ENCODE measurements at places on chromosomes 5 and 9. TPM values are rescaled to one million over a fixed set of nuclear protein-coding genes. Genes with fewer than 3 reads are reported as not detected.

The PTGS1 gene
- total RNA-seq, result 2.3 TPM

- no peaks in the 10 kb centered on the region for H3K27me3 ChIP-seq
- no peaks in the 10 kb centered on the region for H3K36me3 ChIP-seq
- no peak overlapping the region for H3K27ac ChIP-seq
These were observed 409.9 kb upstream of the ADAMTS16 start for GRCh38 chr5:4730279-4730678.

- no peaks in the 10 kb centered on the region for H3K36me3 ChIP-seq
- H3K4me3 ChIP-seq, result no peak overlapping the region
- H3K27ac ChIP-seq, result peak overlapping the region; percentile 30
- H3K27me3 ChIP-seq, result no peaks in the 10 kb centered on the region
- DNase-seq, result no peak
These were observed 185.3 kb downstream of the MAPKAP1 start for GRCh38 chr9:125521462-125522327.

The GABRG2 gene
- not detected for total RNA-seq

DNA sequence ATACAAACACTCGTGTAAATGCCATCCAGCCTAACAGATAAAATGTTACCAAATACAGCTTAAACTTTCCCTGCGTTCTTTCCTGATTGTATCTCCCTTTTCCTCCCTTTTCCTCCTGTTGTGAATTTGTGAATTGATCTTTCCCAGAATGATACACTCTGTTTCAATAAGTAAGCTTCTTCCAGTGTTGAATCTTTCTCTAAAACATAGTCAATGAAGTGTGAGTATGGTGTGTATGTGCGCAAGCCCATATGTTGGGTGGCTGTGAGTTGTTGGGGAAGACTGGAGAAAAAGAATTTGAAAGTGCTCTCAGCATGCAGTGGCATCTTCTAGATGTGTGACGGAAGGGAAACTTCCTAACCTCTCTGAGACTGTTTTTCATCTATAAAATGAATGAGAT, 143.1 kb upstream of the KLF4 start:
- H3K4me3 ChIP-seq, result no peak overlapping the region
- DNase-seq, result no peak
- H3K4me1 ChIP-seq, result peaks cover 5% of the 10 kb centered on the region
- H3K27me3 ChIP-seq, result no peaks in the 10 kb centered on the region

The DRD1 gene
- not detected for total RNA-seq

The IFNB1 gene
- not detected for total RNA-seq

The IGIP gene
- total RNA-seq, result 25.1 TPM

The SLC6A7 gene
- not detected for total RNA-seq

The SLC34A3 gene
- not detected for total RNA-seq

The LHX6 gene
- total RNA-seq, result 1.6 TPM

The LCN1 gene
- total RNA-seq, result not detected

- H3K36me3 ChIP-seq, result no peaks in the 10 kb centered on the region
- no peaks in the 10 kb centered on the region for H3K27me3 ChIP-seq
- H3K4me1 ChIP-seq, result peaks cover 2% of the 10 kb centered on the region
- no peak overlapping the region for H3K27ac ChIP-seq
- no peak overlapping the region for H3K4me3 ChIP-seq
These were observed 87.3 kb downstream of the COL5A1 start for GRCh38 chr9:134728801-134729495.

DNA sequence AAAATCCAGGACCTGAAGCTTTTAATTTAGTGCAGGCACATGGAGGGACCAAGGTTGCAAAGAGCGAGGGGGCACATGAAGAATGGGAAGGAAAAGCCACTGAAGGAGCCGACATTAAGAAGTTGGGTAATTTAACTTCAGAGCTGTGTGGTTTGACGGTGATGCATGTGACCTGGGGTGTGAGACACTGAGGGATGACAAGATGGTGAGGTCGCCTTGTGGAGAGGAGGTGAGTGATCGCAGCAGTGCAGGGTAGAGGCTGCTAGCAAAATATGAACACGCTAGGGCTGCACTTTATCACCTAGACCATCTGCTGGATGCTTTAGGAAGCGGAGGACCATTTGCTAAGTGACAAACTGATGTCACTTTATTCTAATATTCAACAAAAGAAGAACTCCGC, 339.0 kb upstream of the KIF2A start:
- H3K27me3 ChIP-seq, result no peaks in the 10 kb centered on the region
- H3K36me3 ChIP-seq, result no peaks in the 10 kb centered on the region
- H3K27ac ChIP-seq, result no peak overlapping the region
- DNase-seq, result no peak

GRCh38 chr5:134580001-134580460, 52.6 kb downstream of the SAR1B start:
- peaks cover 41% of the 10 kb centered on the region for H3K36me3 ChIP-seq
- H3K27me3 ChIP-seq, result no peaks in the 10 kb centered on the region
- no peak overlapping the region for H3K27ac ChIP-seq
- DNase-seq, result no peak
- no peak overlapping the region for H3K4me3 ChIP-seq

GRCh38 chr9:120377268-120378159, 202.5 kb downstream of the CDK5RAP2 start:
- no peak overlapping the region for H3K4me3 ChIP-seq
- no peaks in the 10 kb centered on the region for H3K4me1 ChIP-seq
- H3K27me3 ChIP-seq, result no peaks in the 10 kb centered on the region
- no peaks in the 10 kb centered on the region for H3K36me3 ChIP-seq
- H3K27ac ChIP-seq, result no peak overlapping the region
- DNase-seq, result no peak

GRCh38 chr5:178319541-178320041, 87.0 kb upstream of the PHYKPL start:
- DNase-seq, result peak; percentile 91
- peaks cover 45% of the 10 kb centered on the region for H3K4me1 ChIP-seq
- no peak overlapping the region for H3K4me3 ChIP-seq
- peak overlapping the region; percentile 76 for H3K27ac ChIP-seq
- H3K27me3 ChIP-seq, result no peaks in the 10 kb centered on the region
- no peaks in the 10 kb centered on the region for H3K36me3 ChIP-seq

DNA sequence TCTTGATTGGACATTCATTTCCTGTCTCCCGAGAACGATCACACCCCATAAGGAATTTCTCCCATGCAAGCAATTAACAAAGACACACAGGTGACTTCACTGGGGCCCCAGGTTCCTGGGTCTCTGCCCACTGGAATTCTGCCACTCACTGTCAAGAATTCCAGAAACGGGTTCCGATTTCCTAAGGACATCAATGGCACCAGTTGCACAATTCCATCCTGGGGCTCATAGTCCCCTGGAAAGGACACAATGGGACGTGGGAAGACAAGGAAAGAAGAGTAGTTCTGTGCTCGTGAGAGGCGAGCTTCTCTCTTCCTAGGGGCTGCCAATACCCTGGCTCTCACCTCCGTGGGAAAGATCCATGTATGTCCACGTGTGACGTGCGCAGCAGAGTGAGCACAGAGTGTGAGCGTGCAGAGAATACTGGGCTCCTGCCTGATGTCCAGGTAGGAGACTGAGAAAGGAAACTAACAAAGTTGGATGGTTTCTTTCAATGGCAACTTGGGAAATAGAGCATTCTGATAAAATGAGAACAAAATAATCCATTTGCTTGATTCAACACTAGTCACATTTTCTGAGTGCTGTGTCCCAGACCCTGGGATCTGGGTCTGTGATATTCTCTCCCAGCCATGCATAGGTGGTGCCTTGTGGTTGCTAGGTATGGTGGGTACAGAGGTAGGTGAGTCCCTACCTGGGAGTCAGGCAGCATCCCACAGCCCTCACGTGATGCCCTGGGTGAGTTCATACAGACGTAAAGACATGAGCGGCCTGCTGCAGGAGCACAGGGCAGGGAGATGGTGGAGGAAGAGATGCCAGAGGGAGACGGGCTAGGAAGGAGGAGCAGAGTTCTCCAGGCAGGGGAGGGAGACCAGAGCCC, 159.8 kb downstream of the COL23A1 start:
- DNase-seq, result peak; percentile 51
- peak overlapping the region; percentile 96 for H3K27ac ChIP-seq
- H3K4me3 ChIP-seq, result no peak overlapping the region
- no peaks in the 10 kb centered on the region for H3K27me3 ChIP-seq
- H3K36me3 ChIP-seq, result no peaks in the 10 kb centered on the region

The NIM1K gene
- total RNA-seq, result 0.40 TPM

DNA sequence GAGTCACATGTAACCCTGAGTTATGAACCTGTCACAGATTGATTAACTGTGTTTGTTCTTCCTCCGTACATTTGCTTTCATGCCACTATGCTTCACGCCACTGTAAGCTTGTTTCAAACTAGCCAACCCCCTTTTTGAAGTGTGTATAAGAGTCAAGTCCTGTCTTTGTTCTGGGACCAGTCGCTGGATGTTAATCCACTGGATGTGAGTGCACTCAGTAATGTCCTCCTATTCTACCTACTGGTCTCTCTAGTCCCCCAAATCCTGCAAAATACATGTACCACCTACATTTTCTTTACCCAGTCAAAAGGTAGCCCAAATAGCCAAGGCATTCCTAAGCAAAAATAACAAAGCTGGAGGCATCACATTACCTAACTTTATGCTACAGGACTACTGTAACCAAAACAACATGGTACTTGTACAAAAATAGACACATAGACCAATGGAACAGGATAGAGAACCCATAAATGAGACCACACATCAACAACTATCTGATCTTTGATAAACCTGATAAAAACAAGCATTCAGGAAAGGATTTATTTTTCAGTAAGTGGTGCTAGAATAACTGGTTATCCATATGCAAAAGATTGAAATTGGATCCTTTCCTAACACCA, 1139.1 kb upstream of the SEMA6A start:
- no peaks in the 10 kb centered on the region for H3K36me3 ChIP-seq
- no peak for DNase-seq
- H3K27ac ChIP-seq, result no peak overlapping the region
- no peaks in the 10 kb centered on the region for H3K27me3 ChIP-seq
- no peaks in the 10 kb centered on the region for H3K4me1 ChIP-seq

The MYMK gene
- total RNA-seq, result not detected

GRCh38 chr9:115590011-115590410, 472.1 kb upstream of the TNC start:
- H3K4me1 ChIP-seq, result no peaks in the 10 kb centered on the region
- H3K27me3 ChIP-seq, result no peaks in the 10 kb centered on the region
- H3K36me3 ChIP-seq, result no peaks in the 10 kb centered on the region
- DNase-seq, result no peak
- no peak overlapping the region for H3K27ac ChIP-seq

The TRIM23 gene
- 17.8 TPM for total RNA-seq

The ZNG1E gene
- total RNA-seq, result 58.9 TPM

DNA sequence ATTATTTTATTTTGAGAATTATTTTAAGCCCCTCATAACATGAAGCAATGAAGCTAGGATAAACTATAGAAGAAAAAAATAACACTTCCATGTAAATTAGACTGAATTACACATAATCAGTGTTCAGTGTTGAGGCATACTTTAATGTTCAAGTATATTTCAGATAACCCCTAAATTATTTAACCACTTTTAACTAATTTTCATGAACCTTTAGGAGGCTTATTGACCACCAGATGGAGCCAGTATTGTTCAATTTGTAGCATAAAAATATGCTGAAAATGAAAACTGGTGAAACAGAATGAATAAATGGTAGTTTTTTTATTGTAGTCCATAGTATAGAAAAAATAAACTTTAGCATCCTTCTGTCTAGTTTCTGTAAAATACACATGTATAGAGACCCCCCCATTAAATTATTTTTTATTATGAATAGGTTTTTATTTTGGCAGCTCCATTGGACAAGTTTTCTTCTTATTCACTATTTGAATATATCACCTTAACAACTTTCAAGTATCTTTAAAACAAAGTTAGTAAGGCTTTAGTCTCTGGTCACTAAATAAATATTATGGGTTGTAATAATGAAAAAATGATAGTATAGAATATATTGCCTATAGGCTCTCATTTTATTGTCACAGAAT, 190.1 kb downstream of the CWC27 start:
- H3K27me3 ChIP-seq, result no peaks in the 10 kb centered on the region
- H3K27ac ChIP-seq, result no peak overlapping the region
- H3K4me3 ChIP-seq, result no peak overlapping the region
- no peak for DNase-seq

- peak; percentile 34 for DNase-seq
- H3K4me3 ChIP-seq, result no peak overlapping the region
- H3K4me1 ChIP-seq, result no peaks in the 10 kb centered on the region
- H3K27me3 ChIP-seq, result no peaks in the 10 kb centered on the region
- no peak overlapping the region for H3K27ac ChIP-seq
These were observed 432.6 kb upstream of the SLC30A5 start for GRCh38 chr5:68661237-68661636.
